Brain pericyte (primary cell): ENCODE measurements at places on chromosomes 4 and X.

GRCh38 chr4:52659001-52659721 lies at the start of gene USP46:
TSS of gene USP46 (minus strand) at chr4:52659301. CDS start at chr4:52659150, 151 bp downstream.
- DNase-seq: no peak

DNA sequence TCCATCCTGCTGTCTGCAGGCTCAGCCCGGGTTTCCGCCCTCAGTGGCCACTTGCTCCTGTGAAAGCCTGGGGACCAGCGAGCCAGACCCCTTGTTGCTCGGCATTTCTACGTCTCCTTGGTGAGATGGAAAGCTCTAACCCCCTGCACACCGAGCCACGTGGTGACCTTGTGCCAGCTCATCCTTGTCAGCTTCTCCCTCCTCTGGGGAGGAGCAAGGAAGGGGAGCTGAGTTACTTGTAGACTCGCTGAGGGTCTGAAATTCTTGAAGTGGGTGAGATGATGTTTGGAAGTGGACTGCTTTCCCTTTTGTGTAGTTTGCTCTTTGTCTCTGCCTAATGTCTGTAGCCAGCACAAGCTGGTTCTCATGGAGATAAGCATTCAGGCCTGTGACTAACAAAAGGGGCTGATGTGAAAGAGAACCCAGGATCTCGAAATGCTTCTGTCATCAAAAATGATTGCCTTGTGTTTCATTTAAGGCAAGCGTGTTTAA lies 29.3 kb downstream of the RGS12 start:
- DNase-seq: no peak

DNA sequence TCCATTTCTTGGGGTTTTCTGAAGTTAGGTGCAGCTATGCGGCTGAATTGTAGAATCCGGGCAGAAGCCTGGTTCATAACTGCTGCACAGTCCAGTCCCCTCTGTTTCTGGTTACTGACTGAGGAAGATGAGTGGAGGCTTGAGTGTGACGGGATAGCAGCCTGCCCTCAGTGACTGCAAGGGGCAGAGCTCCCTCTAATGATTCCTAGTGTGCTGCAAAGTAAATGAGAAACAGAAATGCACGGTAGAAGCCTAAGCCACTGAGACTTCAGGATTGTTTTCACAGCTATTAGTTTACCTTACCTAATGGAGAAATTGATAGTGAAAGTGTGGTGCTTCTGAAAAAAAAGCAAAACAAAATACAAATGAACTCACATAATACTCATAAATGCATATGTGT lies 189.2 kb downstream of the GPM6A start:
- no peak for DNase-seq

- peak; percentile 27 for DNase-seq
These were observed 58.9 kb downstream of the HOPX start for GRCh38 chr4:56622176-56622575.

DNA sequence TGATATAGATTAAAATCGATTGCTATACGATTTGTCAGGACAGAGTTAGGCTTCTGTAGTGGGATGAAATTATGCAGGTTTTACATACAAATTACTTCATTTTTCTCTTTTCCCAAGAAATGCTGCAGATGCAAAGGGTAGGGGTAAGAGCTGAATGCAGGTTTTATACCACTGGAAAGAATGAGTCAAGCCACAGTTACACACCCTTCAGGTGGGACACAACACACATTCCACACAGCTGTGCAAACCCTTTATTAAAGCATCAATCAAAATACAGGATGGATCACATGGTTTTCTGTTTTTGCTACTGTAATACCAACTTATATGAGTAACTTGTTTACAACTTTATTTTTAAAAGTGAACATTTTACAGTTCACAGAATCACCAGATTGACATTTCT lies 39.8 kb downstream of the MFAP3L start:
- DNase-seq: no peak

- DNase-seq: no peak
These were observed 547.6 kb downstream of the RPA4 start for GRCh38 chrX:97431281-97431680.

DNA sequence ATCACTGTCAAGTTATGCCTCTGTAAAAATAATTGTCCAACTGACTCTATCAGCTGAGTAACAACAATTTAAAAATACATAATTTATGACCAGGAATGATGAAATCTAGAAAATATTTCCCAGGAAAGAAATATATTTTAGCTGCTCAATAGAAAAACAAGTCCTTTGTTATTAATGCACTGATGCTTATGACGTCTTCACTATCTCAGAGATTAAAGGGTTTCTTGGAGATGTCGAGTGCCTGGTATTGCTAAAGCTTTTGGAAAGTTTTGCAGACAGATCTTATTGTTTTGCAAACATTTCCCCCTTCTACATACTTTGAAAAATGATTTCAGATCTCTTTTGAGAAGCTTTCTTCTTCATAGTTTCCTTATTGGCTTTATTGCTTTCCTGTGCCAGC lies 154.6 kb upstream of the RPS6KA3 start:
- no peak for DNase-seq

GRCh38 chr4:184699941-184700340 lies 34.0 kb downstream of the CENPU start:
- DNase-seq: no peak

GRCh38 chr4:26741491-26741871 lies 119.2 kb upstream of the STIM2 start:
- no peak for DNase-seq

GRCh38 chrX:52420824-52421443 lies 52.1 kb downstream of the XAGE2 start:
- DNase-seq: no peak

GRCh38 chr4:38381788-38382187 lies 282.2 kb upstream of the KLF3 start:
- DNase-seq: no peak

DNA sequence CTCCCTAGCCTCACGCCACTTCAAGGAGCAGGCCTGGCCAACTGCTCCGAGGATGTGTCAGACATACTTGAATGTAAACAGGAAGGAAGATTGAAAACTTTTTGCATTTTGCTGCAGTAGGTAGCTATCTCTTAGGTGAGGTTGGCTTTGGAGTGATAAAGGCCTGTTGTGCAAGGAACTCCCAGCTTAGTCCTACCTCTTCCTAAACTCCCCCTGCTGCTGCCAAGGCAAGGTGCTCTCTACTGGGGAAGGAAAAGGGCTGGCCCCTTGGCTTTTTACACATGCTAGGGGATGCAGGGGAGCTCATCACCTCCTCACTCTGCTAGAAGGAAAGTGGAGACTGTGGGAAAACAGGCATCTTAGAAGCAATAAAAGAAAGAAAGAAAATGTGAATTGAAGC lies 10.7 kb upstream of the BRS3 start:
- DNase-seq: no peak

- no peak for DNase-seq
These were observed 105.1 kb downstream of the NFKB1 start for GRCh38 chr4:102606261-102606660.

- DNase-seq: no peak
These were observed 605.9 kb upstream of the DIPK2B start for GRCh38 chrX:45806410-45807121.

DNA sequence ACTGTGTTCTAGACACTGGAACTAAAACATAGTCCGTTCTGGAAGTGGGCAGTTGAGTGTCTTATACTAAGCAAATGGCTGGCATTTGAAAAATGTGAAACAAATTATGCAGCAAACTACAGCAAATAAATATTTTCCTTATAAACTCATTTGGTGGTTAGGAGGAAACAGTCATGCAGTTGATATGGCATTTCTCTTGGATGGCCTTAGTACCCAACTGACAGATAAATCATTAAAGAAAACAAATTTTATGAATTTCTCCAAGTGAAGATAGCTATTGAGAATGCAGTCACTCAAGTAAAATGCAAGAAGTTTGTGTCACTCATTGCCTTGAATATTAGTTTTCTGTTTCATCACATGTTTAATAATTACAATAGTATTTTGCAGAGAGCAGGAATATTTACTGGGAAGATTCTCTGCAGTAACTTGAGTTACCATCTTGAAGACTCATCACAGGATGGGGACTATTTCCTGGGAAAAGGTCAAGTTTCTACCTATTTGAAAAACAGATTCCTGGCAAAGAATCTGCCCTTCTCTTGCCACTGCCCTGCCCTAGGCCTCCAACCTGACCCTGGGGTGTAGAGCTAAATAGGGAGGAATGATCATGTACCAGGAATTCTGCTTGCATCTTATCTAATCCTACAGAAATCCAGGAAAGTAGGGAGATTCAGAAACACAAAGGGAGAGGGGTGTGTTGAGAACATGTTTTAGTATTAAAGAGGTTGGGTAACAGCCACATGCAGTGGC lies 105.9 kb downstream of the SH3RF1 start:
- DNase-seq: no peak

DNA sequence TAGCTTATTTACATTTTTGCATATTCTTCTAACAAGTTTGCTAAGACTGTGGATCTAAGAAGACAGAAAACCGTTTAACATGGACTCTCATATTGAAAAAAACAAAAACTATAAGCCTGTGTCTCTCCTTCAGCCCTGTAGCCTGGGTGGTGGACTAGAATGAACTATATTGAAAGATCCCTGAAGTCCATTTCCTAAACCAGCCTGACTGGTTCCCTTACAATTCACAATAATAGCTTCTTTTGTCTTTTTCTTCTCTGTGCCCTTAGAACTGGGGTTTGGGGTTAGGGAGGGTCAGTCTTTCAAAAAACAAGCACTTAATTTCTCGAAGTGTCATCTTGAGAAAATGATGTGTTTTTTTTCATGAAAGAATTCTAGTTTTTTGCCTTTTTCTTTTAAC lies 59.0 kb downstream of the GSTCD start:
- no peak for DNase-seq

DNA sequence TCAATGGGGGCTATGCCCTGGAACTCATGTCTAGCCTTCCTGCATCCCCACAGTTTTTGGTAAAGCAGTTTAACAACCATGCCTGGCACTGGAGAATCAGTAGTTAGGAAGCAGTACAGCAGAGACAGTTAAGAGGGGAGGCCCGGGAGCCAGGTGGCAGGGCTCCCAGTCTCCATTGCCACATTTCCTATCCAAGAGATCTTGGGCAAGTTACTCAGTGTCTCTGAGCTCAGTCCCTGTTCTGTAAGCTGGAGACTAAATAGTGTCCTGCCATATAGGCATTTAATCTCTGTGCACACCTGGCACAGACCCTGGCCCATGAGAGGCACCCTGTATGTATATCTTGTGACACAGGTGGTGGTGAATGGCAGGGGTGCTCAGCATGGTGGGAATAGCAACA lies 156.1 kb upstream of the EOLA2 start:
- DNase-seq: no peak

DNA sequence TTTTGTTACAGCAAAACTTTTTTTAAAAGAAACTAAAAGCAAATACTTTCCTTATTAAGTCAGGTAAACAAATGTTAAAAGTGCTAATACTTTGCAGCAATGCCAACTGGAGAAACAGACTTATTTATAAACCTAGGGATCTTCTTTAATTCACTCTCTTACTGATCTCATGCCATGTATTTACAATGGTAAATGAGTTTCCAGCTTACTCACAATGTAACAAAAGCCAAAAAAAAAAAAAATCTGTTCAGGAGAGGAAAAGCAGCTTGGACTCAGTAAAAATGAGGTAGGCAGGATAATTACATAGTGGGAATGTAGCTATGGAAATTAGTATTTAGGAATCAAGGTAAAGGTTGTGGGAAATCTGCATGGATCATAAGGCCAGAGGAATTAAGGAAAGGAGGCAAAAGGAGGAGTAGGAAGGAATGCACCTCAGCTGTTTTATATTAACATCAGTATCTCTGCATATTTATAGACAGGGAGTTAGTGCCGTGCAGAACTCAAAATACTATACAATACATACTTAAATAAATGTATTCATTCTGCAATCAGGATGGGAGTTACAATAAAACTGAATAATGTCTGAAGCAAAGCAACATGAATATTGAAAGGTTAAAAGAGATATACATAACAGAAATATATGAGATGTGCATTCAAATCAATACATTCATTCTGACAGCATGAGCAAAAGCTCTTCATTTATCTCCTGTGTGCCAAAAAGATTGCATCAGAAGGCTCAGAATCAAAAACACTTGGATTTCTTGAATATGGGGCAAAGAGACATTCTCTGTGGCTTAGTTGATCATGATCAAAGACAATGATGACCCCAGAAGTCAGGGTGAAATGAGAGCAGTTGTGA lies 57.9 kb upstream of the ETNPPL start:
- DNase-seq: no peak

- no peak for DNase-seq
These were observed 120.2 kb upstream of the FAM9C start for GRCh38 chrX:13164611-13165010.

DNA sequence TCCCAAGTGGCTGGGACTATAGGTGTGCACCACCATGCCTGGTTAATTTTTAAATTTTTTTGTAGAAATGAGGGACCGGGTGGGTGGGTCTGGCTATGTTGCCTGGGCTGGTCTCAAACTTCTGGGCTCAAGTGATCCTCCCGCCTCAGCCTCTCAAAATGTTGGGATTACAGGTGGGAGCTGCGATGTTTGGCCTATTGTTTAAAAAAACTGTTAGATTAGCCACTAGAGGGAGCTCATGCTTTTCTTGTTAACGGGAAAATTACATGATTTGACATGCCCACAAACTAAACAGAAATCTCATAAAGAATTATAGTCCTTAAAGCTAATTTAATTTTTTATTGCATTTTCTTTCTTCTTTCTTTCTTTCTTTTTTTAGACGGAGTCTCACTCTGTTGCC lies 5.0 kb upstream of the SDAD1 start:
- no peak for DNase-seq

DNA sequence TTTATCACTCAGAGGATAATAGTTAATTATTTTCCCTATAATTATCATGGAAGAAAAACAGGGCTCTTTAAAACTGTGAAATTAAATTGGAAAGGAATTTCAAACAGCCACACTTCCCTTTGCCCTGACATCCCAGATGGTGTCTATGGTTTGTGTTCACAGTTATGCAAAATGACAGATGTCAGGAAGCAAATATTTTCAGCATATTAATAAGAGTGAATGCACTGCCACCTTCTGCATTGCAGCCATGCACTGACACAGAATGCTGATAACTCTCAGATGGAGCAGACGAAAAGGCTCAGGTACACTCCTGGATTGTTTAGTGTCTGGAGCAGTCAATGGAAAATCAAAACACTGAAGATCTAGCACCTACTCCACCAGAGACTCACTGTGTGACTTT lies 57.6 kb downstream of the RWDD4 start:
- no peak for DNase-seq

- DNase-seq: no peak
These were observed 53.0 kb downstream of the FAM53A start for GRCh38 chr4:1631136-1631535.

GRCh38 chr4:133147921-133148689 lies 989 bp upstream of the PCDH10 start:
- DNase-seq: no peak

DNA sequence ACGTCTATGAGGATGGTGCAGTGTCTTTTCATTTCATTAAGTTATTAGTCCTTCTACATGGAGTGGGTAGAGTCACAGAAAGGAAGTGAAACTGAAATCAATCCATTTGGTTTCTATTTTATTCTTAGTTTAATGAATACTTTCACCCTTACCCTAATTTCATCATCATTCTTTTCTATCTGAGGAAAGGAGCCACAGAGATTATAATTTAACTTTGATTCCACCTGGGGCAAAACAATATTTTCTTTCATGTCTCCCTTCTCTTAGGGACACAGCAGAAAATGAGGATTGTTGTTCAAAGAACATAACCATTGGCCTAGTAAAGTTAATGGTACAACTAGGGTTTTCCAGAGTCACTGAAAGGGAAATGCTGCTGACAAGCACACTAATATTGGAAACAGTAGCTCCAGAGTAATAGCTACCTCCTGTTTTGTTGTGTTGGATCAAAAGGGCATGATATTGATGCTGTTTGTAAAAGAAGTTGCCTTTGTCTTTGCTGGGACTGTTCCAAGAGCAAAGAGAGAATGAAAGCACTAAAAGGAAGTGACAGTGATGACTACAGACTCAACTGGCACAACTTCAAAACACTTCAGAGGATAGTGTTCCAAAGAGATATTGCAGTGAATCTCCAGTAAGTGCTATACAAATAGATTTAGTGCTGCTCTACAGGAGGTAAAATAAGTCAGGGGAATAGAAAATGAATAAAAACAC lies 247.1 kb upstream of the PITX2 start:
- DNase-seq: no peak
